ENCODE measurements at places on chromosomes 2 and 18. TPM values are rescaled to one million over a fixed set of nuclear protein-coding genes. Genes with fewer than 3 reads are reported as not detected.

Gene SCN9A
- not detected for total RNA-seq

- no peak overlapping the region for H3K27ac ChIP-seq
- H3K27me3 ChIP-seq: no peaks in the 10 kb centered on the region
- no peak for DNase-seq
- H3K4me1 ChIP-seq: peaks cover 7% of the 10 kb centered on the region
Observed at GRCh38 chr2:204670756-204671155, 125.5 kb downstream of the PARD3B start.

Gene GPR45
- not detected for total RNA-seq

DNA sequence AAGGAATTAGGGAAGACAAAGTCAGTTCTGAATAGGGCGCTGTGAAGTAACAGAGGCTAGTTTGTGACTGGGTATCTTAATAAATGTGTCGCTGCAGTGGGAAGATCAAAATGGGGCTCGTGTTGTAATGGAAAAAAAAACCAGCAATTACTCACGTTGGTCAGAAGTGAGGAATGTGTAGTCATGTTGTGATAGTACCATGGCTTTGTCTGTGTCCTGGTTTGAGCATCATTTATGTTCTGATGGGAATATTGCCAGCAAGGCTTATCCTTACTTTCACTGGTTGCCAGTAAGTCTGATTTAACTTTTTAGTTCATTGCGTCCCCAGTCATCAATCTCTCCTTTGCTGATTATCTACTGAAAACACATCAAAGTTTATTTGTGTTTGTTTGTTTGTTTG is 467.6 kb downstream of the NYAP2 start:
- no peaks in the 10 kb centered on the region for H3K4me1 ChIP-seq
- no peak overlapping the region for H3K4me3 ChIP-seq
- no peaks in the 10 kb centered on the region for H3K36me3 ChIP-seq
- no peak for DNase-seq
- H3K27me3 ChIP-seq: no peaks in the 10 kb centered on the region

DNA sequence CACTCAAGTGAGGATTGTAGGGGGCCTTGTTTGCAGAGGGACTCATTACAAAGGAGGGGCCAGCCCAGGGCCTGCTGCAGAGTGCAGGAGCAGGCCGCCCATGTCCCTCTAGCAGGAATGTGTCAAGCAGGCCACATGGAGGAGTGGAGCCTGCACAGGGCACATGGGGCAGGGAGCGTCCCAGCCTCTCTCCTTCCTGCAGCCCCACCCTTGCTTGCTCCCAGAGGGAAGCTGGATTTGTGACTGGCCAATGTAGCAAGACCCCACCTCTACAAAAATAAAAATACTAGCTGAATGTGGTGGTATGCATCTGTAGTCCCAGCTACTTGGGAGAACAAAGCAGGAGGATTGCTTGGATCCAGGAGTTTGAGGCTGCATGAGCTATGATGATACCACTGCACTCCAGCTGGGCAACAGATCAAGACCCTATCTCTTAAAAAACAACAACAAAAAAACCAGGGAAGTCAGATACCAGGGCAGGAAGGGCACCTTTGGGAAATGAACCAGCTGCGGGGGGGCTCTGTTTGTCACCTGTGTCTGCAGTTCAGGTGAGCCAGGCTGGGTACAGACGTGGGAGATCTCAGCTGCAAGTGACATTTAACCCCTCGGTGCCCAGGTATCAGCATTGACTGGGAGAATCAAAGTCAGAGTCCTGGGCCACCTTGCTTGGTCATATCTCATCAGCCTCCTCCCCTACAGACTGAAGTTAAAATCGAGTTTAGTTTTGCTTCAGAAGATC is 27.7 kb downstream of the IMPA2 start:
- H3K4me1 ChIP-seq: no peaks in the 10 kb centered on the region
- H3K4me3 ChIP-seq: no peak overlapping the region
- peaks cover 37% of the 10 kb centered on the region for H3K36me3 ChIP-seq
- H3K27ac ChIP-seq: no peak overlapping the region
- DNase-seq: no peak

DNA sequence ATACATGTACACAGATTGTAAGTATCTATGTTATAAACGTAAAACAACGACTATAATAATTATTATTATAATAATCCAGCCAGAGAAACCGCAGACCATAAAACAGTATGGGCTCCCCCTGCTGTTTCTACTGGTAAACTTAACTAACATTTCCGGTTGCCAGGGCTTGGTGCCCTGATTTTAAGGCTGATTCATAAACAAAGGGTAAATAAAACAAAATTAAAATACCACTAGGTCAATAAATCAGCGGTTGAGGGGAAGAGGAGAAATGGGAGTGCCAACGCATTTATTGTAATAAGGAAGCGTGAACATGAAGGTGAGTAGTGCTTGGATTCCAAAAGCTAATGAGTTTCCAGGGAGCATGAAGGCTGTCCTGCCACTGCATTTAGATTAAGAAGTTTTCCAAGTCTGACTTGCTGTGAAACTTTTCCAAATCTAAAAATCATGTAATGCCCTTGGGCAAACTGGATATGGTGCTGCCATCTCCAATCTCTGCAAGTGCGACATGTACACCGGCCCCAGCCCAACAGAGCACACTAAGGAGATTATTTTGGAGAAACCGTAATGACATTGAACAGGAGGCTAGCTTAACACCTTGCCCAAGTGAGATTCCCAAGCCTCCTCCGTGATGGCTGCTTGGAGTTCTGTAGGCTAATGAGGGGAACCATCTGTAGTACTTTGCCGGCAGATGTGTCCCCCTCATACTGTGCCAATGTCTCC is 50.7 kb upstream of the HNRNPA3 start:
- peaks cover 10% of the 10 kb centered on the region for H3K4me1 ChIP-seq
- no peak overlapping the region for H3K4me3 ChIP-seq
- H3K36me3 ChIP-seq: no peaks in the 10 kb centered on the region
- no peak overlapping the region for H3K27ac ChIP-seq
- H3K27me3 ChIP-seq: no peaks in the 10 kb centered on the region

DNA sequence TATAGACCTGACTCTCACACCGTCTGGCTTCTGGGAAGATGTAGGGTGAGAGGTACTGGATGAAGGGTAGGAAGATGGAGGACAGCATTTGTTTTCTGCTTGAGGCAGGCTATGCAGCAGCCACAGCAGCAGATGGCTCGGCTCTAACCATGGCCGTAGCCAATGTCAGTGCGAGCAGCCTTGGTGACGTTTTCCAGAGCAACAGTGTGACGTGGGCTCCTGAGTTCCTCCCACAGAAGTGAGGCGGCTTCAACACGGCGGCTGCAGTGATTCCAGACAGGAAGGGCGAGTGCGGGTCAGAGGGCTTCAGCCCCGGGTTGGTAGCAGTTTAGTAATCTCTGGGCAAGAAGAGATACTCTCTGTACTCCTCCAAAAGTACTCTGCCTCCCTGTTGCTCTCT is 133.0 kb upstream of the MYT1L start:
- no peak overlapping the region for H3K4me3 ChIP-seq
- no peaks in the 10 kb centered on the region for H3K4me1 ChIP-seq
- no peaks in the 10 kb centered on the region for H3K36me3 ChIP-seq
- H3K27ac ChIP-seq: no peak overlapping the region

Gene GNLY
- not detected for total RNA-seq

Gene IL1R1
- total RNA-seq: 2.4 TPM

- no peak overlapping the region for H3K27ac ChIP-seq
- no peaks in the 10 kb centered on the region for H3K4me1 ChIP-seq
- DNase-seq: no peak
- no peak overlapping the region for H3K4me3 ChIP-seq
Observed at GRCh38 chr2:145652571-145653545, 1132.9 kb upstream of the ZEB2 start.

- H3K27me3 ChIP-seq: no peaks in the 10 kb centered on the region
- no peak overlapping the region for H3K4me3 ChIP-seq
- H3K4me1 ChIP-seq: no peaks in the 10 kb centered on the region
- no peak for DNase-seq
- H3K27ac ChIP-seq: no peak overlapping the region
Observed at GRCh38 chr18:8329186-8329771, 280.0 kb upstream of the RAB12 start.

Gene CCDC141
- 118 TPM for total RNA-seq

Gene KIF1A
- 88.9 TPM for total RNA-seq

DNA sequence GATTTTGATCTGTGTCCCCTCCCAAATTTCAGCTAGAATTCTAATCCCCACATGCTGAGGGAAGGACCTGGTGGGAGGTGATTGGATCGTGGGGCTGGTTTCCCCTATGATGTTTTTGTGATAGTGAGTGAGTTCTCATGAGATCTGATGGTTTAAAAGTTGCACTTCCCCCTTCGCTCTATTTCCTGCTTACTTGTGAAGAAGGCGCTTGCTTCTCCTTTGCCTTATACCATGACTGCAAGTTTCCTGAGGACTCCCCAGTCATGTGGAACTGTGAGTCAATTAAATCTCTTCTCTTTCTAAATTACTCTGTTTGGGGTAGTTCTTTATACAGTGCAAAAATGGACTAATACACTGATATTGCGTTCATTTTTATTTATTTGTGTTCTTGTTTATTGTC is 636.8 kb upstream of the LINC00305 start:
- H3K36me3 ChIP-seq: no peaks in the 10 kb centered on the region
- H3K27ac ChIP-seq: no peak overlapping the region
- no peak for DNase-seq
- no peaks in the 10 kb centered on the region for H3K4me1 ChIP-seq
- H3K4me3 ChIP-seq: no peak overlapping the region

GRCh38 chr18:54035927-54036326 is 188.5 kb downstream of the MBD2 start:
- no peaks in the 10 kb centered on the region for H3K27me3 ChIP-seq
- H3K36me3 ChIP-seq: no peaks in the 10 kb centered on the region
- H3K4me1 ChIP-seq: no peaks in the 10 kb centered on the region
- H3K4me3 ChIP-seq: no peak overlapping the region
- no peak for DNase-seq
- no peak overlapping the region for H3K27ac ChIP-seq

DNA sequence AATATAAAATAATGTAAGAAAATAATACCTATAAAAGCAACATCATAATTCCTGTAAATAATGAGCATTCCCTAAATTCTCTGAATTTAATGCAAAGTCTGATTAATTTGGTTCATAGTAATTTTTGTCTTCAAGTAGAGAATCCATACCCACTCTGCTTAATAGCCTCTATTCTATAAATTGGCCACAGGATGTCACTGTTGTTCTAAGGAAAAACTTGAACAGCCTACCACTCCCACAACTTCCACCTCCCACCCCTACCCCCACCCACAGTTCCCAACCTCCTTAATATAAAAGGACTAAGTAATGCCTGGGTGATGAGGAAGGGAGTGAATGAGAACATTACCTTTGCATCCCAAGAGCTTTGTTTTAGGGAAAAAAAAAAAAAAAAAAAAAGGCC is 27.2 kb upstream of the BBS5 start:
- H3K27me3 ChIP-seq: no peaks in the 10 kb centered on the region
- no peaks in the 10 kb centered on the region for H3K4me1 ChIP-seq
- H3K27ac ChIP-seq: no peak overlapping the region
- H3K36me3 ChIP-seq: no peaks in the 10 kb centered on the region

Gene DYSF
- 3.1 TPM for total RNA-seq

GRCh38 chr2:66101206-66101605 is 333.7 kb upstream of the MEIS1 start:
- no peak overlapping the region for H3K27ac ChIP-seq
- no peaks in the 10 kb centered on the region for H3K27me3 ChIP-seq
- H3K4me1 ChIP-seq: no peaks in the 10 kb centered on the region
- DNase-seq: no peak
- H3K4me3 ChIP-seq: no peak overlapping the region

DNA sequence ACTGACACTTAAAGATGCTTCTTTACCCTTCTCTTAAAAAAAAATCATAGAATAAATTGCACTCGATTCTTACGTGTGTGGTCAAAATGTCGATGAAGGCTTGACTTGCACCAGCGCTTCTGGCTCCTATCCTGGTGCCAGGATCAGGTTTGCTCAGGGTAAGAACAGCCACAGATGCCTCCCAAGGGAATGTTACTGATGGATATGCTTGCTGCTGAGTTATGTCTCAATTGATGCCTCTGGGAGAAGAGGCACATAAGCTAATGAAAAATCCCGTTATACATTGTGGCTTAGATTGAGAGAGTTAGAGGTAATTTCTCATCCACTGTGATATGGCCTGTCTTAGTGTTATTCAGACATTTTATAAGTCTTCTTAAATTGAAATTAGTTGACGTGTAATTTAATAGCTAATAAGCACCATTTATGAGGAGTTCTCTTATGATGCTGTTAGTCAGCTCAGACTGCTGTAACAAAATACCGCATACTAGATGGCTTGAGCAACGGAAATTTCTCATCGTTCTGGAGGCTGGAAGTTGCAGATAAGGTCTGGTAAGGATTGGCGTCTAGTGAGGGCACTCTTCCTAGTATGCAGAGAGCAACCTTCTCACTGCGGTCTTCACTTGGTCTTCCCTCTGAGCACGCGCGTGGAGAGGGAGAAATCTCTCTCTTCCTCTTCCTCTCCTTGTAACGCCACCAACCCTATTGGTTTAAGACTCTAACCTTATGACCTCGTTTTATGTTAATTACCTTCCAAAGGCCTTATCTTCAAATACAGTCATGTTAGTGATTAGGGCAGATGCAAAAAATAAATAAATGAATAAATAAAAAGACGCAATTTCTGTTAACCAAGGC is 116.6 kb upstream of the NOSTRIN start:
- no peaks in the 10 kb centered on the region for H3K36me3 ChIP-seq
- no peak overlapping the region for H3K27ac ChIP-seq
- H3K4me3 ChIP-seq: no peak overlapping the region
- peaks cover 12% of the 10 kb centered on the region for H3K4me1 ChIP-seq

- H3K27me3 ChIP-seq: no peaks in the 10 kb centered on the region
- no peak overlapping the region for H3K27ac ChIP-seq
- H3K36me3 ChIP-seq: no peaks in the 10 kb centered on the region
- H3K4me1 ChIP-seq: no peaks in the 10 kb centered on the region
Observed at GRCh38 chr2:134372141-134372540, 118.3 kb downstream of the MGAT5 start.

Gene KYNU
- total RNA-seq: 4.2 TPM

All from endodermal cell (in vitro differentiated cells).